GF-D8 (cell line): ENCODE measurements at places on chromosomes 2 and 18.

- no peak for DNase-seq
Observed at GRCh38 chr2:55715626-55716025, 22.0 kb upstream of the PNPT1 start.

- DNase-seq = no peak
Observed at GRCh38 chr2:207161247-207162123, 4.3 kb downstream of the KLF7 start.

GRCh38 chr2:119147776-119148715, 10.5 kb downstream of the C1QL2 start:
- DNase-seq = no peak

- DNase-seq = no peak
Observed at GRCh38 chr2:158835431-158835830, 40.3 kb downstream of the DAPL1 start.

- DNase-seq = no peak
Observed at GRCh38 chr2:101869527-101869926, 122.2 kb upstream of the IL1R2 start.

DNA sequence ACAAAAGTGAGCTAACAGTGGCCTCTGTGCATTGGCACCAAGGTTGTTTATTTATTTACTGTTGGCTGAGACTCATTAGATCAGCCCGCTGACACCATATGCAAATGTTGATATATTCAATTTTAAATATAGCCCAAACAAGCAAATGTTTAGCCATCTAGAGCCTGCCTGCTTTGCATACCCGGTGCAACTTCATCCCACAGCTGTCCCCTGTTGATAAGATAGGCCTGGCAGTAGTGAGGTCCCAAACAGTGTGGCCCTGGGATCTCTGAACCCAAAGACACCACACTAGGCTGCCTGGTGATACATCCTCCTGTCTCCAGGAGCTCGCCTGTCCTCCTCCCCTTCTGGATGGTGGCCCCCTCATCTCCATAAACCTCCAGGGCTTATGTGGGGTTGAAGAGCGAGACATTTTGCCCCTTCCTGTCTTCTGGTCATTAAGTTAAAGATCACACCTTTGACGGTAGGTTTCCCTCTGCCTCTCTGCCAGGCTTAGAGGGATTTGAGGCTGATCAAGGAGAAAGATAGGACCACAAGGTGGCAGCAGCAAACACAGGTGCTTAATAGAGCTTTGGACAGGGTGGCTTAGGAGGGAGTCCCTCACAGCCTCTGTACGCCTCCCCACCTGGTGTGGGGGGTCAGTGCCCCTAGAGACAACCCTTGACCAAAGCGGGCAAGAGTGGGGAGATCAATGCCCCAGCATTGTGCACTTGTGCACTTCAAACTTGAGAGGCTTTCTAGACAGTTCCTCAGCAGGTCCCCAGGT, 23.7 kb upstream of the MYO5B start:
- DNase-seq = no peak

DNA sequence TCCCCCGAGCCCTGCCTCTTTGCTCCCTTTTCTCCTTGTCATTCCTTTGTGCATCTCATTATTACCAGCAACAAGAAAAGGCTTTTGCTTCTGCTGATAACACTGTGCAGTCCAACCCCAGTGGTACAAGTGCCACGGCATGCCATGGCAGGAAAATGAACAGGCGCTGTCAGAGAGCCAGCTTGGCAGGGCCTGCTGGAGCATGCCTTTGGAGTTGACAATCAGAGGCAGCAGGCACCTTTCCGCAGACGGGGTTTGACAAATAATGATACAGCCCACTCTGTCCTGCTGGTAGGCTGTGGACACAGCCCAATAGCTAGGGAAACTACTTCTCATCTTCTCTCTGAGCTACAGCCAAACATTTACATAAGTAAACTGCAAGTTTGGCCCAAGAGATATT, 243.9 kb upstream of the LRRTM1 start:
- DNase-seq = no peak
